ENCODE measurements at places on chromosomes 5 and 9.
A peak's percentile ranks its signal among the peaks of the same experiment; 100 is the strongest.

DNA sequence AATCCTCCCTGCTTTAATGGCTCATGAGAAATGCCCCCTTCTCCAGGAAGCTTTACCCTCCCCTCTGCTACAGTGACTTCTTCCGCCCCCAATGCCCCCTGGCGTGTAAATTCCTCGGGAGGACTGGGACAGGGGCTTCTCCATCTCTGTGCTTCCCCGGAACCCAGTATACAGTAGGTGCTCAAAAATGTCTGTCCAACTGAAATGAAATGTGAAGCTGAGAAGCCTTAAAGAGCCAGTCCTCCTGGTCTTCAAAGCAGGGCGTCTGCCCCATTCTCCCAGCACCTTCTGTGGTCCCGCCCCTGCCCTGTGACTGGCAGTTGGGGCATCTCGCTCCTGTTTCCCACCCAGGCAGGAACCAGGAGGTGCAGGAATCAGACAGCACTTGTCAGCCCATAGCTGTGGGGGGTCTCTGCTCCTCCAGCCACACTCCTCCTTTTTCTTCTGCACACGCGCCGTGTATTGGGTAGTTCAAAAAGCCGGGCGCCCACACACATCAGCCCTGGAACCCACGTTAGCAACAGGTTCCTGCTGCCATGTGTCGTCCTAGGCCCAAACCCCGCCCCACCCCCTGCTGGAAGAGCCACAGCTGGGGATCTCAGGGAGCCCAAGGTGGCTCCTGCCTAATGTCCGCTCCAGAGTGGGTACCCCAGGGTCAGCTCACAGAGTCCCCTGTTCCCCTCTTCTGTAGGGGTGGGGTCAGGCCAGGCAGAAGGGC, 16.0 kb downstream of the FIBCD1 start:
- no peak for DNase-seq

- peak; percentile 53 for DNase-seq
Observed at GRCh38 chr5:147690595-147690994, 91.9 kb downstream of the JAKMIP2 start.

DNA sequence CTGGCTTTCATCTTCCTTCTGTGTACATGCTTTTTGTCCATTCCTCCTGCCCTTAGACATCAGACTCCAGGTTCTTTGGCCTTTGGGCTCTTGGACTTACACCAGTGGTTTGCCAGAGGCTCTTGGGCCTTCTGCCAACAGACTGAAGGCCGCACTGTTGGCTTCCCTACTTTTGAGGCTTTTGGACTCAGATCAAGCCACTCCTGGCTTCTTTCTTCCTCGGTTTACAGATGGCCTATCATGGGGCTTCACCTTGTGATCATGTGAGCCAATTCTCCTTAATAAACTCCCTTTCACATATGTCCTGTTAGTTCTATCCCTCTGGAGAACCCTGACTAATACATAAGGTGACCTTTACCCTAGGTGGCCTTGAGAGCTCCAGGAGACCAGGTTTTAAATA, 189.1 kb upstream of the CCNG1 start:
- DNase-seq = no peak

- DNase-seq = no peak
Observed at GRCh38 chr9:34671307-34671706, 8.8 kb upstream of the CCL27 start.

DNA sequence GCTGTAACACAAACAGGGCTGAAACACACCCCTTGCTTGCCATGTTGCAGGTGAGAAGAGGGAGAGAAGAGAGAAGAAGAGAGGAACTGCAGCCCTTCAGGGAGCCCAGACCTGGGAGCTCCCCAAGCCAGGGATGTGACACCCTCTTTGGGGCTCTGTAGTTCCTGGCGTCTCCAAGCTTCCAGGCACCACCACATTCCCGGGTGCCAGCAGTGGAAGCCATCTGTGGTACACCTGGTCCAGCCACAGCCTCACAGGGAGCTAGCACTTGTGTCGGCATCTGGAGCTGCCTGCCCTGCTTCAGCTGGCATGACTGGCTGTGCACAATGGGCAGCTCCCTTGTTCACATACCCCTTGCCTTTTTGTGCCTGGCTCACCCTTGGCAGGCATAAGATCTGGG, 182.1 kb downstream of the DEPDC1B start:
- DNase-seq = no peak

GRCh38 chr5:150398722-150399523, 13.8 kb downstream of the CD74 start:
- DNase-seq = peak; percentile 22

DNA sequence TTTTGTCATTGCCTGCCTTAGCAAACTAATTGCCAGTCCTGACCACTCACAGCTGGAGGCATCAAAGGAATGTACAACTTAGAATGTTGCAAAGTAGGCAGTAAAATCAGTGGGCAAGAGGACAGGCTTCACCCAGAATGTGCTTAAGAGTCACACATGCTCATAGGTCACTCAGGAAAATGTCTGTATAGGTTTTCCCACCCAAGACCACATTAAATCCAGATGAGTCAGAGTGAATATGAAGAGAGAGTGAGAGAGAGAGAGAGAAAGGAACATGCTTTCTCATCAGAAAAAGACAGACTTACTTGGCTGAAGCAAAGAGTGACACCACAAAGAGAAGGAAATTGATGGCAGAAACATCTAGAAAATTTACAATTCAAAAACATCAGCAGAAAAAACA, 37.9 kb downstream of the PLEKHG4B start:
- no peak for DNase-seq

DNA sequence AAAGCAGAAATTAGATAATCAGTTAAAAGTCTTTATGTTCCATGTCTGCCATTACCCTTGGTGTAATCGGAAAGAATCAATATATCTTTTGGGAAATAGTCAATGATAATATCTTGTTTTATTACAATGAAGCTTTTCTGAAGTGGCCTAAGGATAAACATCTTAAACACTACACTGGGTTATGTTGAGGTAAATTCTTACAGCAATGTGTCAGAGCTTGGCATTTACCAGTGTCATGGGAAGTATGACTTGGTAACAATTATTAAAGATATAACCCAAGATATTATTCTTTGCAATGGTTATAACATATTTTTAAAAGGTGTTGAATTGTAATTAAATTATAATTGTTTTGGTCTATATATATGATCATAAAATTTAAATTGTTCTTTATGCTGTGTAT, 84.7 kb downstream of the CFAP95 start:
- DNase-seq = no peak

GRCh38 chr5:107129051-107129450, 541.7 kb downstream of the EFNA5 start:
- no peak for DNase-seq

- peak; percentile 86 for DNase-seq
Observed at GRCh38 chr5:111948092-111948841, 191.3 kb upstream of the NREP start.

- DNase-seq = peak; percentile 85
Observed at GRCh38 chr9:121944711-121945191, 148.4 kb downstream of the TTLL11 start.

- DNase-seq = peak; percentile 66
Observed at GRCh38 chr5:64811050-64811640, 42.4 kb downstream of the CWC27 start.

DNA sequence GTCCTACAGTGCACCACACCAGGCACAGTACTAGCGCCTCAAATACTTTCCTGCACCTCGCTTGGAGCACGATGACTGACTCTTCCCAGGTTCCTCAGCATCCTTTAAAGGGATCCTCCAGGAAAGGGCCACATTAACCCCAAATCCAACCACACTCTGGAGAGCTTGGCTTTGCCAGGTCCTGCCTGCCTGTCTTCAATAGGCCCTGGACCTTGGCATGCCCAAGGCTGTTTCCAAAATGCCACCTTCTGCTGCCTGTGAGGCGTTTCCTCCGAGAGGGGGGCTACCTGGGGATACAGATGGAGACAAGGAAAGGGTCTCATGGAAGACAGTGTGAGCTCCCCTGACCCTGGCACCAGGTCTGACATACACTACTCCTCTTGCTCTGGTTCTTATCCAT, 169.9 kb downstream of the DAB2IP start:
- no peak for DNase-seq

DNA sequence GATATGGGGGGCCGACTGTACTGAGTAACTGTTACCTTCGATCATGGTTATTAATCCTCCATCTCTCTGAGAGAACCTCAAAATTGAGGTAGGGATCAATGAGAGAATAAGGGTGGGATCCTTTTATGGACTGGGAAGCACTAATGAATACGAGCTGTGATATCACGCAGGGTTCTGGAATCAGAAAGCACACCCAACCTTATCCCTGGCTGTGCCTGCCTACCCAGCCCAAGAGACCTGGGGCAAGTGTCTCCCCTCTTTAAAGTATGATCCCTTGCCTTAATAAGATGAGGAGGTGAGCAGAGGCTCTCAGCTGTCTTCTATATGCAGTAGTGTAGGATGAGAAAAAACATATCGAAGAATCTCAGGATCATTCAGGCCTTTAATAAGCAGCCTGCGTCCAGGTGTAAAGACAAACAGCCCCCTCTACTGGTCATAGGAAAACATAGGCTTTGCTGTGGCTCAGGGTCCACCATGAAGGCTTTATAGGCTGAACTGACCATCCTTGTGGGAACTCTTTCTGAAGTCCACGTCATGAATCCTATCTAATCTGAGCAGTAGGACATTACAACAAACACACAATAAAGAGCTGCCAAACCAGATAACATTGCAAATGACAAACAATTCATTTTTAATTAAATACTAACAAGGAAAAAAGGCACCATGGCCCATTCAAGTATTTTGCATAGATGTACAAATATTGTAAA, 16.8 kb downstream of the NIPAL4 start:
- DNase-seq = peak; percentile 77

GRCh38 chr5:131749138-131749537, 47.7 kb downstream of the FNIP1 start:
- DNase-seq = peak; percentile 73

DNA sequence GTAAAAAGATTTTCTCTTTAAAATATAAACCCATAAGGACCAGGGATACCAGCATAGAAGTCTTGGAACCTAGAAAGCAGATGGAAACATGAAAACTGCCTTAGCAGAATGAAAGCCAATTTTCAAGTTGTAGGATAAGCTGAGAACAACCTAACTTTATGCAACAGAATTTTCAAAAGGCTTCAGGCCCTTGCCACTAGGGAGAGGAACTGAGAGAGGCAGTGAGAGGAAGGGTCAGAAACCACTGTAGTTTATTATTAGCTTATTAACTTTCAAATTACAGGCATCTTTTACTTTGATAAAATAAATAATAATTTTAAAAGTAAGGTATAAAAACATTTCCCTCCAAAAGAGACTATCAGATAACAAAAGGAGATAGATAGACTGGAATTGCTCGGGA, 33.4 kb downstream of the FAM81B start:
- no peak for DNase-seq

GRCh38 chr5:175261037-175261436, 182.9 kb downstream of the DRD1 start:
- DNase-seq = no peak

DNA sequence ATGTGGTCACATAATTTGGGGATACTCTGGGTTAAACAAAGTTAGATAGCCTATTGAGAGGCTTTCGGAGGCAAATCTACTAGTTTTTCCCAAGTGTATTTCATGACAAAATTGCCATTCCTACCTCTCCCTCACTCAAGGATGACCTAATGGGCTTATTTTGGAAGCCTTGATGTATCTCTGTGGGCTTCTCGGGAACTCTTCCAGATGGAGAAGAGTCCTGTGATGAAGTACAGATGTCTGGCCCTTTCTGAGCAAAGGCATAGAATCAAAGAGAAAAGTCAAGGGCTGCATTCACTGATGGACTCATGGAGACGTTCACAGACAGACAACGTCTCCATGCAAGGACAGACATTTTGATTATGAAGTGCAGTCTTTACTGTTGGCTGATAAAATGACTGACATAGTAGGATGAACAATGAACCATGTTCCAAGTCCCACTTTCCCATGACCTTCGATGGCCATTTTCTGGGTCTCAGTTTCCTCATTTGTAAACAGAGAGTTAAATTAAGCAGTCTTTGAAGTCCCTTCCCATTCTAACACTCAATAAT, 347.2 kb upstream of the CD180 start:
- no peak for DNase-seq

DNA sequence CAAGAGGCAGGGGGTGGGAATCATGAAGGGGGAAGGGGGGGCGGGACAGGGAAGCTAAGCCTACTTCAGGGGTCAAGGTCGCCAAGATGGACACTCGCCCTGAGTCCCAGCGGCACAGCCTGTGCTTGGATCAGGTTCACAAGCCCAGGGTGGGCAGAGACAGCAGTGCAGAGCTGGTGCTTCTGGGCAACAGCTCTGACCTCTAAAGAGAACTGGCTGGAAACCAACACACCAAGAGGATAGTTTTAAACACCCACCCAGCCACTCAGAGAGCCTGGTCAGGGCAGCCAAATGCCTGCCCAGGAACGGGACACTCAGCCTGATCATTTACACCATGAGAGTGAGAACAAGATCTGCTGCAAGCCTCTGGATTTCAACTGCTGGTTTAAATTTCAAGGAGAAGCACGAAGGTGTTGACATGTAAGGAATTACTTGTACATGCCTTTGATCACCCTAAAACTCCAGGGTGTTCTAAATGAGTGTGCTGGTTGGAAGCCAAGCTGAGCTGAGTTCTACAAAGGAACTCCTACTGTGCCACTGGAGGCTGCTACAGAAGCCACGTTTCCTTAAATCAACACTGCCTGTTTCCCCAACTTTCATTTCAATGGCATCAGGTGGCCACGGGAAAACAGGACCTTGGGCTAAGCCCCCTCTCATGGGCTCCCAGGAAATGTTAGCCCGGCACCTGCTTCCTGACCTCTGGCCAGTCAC, 91.5 kb downstream of the TTLL11 start:
- DNase-seq = no peak

GRCh38 chr5:6829150-6829784, 116.0 kb downstream of the TENT4A start:
- peak; percentile 35 for DNase-seq
